ENCODE measurements at places on chromosomes 7 and 10. TPM values are rescaled to one million over a fixed set of nuclear protein-coding genes. Genes with fewer than 3 reads are reported as not detected.

Gene HGF
- total RNA-seq = 80.7 TPM

Gene LMTK2
- total RNA-seq = 7.6 TPM

Gene STRIP2
- total RNA-seq = 5.1 TPM

Gene TSPAN15
- 0.44 TPM for total RNA-seq

Gene RPEL1
- total RNA-seq = under 0.01 TPM

Gene JCAD
- total RNA-seq = 2.0 TPM

Gene ICA1
- 0.33 TPM for total RNA-seq

Gene ANKRD2
- total RNA-seq = 0.50 TPM
